Astrocyte (in vitro differentiated cells and primary cell): ENCODE measurements at places on chromosomes 16 and 17. TPM values are rescaled to one million over a fixed set of nuclear protein-coding genes. Genes with fewer than 3 reads are reported as not detected.

The EVPL gene
- total RNA-seq: not detected in 2 replicates

The MYH1 gene
- total RNA-seq: not detected in 2 replicates

DNA sequence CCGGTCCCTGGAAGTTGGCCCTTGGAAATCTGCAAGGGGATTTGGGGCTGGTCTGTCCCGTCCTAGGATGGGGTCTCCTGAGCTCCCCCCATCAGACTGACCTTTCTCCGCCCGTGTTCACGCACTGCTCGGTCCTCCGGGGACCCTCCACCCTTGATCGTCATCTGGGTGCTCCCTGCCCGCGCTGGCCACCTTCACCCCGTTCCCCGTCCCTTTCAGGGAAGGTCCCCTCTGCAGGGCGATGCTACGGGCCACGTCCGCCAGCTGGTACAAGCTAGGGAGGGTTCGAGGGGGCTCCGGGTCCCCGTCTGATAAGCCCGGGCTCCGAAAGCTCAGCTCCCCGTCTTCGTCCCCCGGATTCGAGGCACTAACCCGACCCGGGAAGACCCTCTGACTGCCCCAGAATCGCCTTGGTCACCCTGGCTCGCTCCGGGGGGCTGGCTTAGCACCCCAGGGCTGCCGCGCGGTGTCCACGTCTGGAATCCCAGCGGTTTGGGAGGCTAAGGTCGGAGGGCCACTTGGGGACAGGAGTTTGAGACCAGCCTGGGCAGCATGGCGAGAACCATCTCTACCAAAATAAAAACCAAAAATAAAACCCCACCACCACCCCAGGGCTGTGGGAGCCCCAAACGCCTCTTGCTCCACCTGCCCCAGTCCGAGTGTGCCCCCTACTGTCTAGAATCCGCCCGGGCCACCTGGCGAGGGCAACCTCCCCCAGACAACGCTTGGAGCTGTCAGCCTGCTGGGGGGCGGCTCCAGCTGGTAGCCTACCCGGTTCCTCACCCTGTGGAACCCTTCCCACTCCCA, 1.1 kb upstream of the SLC43A2 start:
- no peak overlapping the region for H3K27ac ChIP-seq
- DNase-seq: no peak
- H3K36me3 ChIP-seq: no peaks in the 10 kb centered on the region

DNA sequence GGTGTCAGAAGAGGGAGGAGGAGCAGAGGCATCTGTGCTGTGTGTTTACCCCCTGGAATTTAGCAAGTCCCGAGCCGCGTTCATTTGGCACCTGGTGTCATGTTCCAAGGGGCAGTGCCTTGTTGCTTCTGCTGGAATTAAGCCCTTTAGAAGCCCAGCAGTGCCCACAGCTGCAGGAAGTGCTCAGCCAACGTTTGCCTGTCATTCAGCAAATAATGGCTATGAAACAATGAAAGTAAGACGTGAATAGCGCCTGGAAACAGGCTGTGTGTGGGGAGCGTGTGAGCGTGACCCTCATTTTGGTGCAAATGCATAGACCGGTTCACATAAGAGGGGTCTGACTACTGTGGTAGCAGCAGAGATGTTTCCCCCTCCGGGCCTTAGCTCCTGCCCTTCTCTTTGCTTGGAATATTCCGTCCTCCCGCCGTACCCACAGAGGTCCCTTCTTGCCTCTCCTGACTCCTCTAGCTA, 5.8 kb upstream of the ATP2C2 start:
- DNase-seq: no peak
- peaks cover 2% of the 10 kb centered on the region for H3K4me1 ChIP-seq
- H3K36me3 ChIP-seq: no peaks in the 10 kb centered on the region
- no peak overlapping the region for H3K4me3 ChIP-seq
- H3K27ac ChIP-seq: no peak overlapping the region

- peaks cover 27% of the 10 kb centered on the region for H3K4me1 ChIP-seq
- no peaks in the 10 kb centered on the region for H3K27me3 ChIP-seq
- H3K36me3 ChIP-seq: no peaks in the 10 kb centered on the region
- peak overlapping the region; percentile 57 for H3K4me3 ChIP-seq
- DNase-seq: no peak
These were observed 71.6 kb downstream of the RAI1 start for GRCh38 chr17:17752821-17753321.

- no peak overlapping the region for H3K4me3 ChIP-seq
- no peaks in the 10 kb centered on the region for H3K36me3 ChIP-seq
- H3K4me1 ChIP-seq: peaks cover 14% of the 10 kb centered on the region
- no peaks in the 10 kb centered on the region for H3K27me3 ChIP-seq
- H3K27ac ChIP-seq: no peak overlapping the region
- DNase-seq: no peak
These were observed 7.2 kb downstream of the PDK2 start for GRCh38 chr17:50102164-50102991.

- no peaks in the 10 kb centered on the region for H3K27me3 ChIP-seq
- no peaks in the 10 kb centered on the region for H3K4me1 ChIP-seq
- DNase-seq: peak; percentile 32
- no peaks in the 10 kb centered on the region for H3K36me3 ChIP-seq
- H3K4me3 ChIP-seq: no peak overlapping the region
These were observed 136.9 kb downstream of the MAP2K6 start for GRCh38 chr17:69551212-69552010.

DNA sequence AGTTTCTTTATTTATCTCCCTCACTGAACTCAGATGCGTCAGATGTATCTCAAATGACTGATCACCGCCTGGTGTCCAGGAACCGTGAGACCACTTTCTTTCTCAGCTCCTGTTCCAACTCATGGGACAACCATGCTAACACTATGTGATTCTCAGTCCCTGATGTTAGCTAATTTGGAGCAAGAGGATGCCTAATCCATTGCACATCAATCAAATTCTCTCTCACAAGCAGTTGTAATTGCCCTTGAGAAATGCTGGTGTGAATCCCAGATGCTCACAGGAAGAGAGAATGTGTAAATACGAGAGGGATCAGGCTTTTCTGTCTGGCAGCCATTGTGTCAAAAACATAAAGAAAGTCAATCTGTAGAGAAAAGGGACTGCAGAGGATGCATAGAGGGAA, 134.9 kb downstream of the WSCD1 start:
- no peak overlapping the region for H3K4me3 ChIP-seq
- H3K4me1 ChIP-seq: no peaks in the 10 kb centered on the region
- peaks cover 14% of the 10 kb centered on the region for H3K27me3 ChIP-seq
- no peak overlapping the region for H3K27ac ChIP-seq
- no peak for DNase-seq

- H3K27ac ChIP-seq: peak overlapping the region; percentile 61
- H3K36me3 ChIP-seq: peaks cover 15% of the 10 kb centered on the region
- H3K4me3 ChIP-seq: peak overlapping the region; percentile 90
- no peaks in the 10 kb centered on the region for H3K27me3 ChIP-seq
These were observed 741 bp downstream of the PLK1 start for GRCh38 chr16:23679274-23679985.
